ENCODE measurements at places on chromosomes 2 and 18. TPM values are rescaled to one million over a fixed set of nuclear protein-coding genes. Genes with fewer than 3 reads are reported as not detected.

- no peak for DNase-seq
These were observed 196.5 kb downstream of the SATB2 start for GRCh38 chr2:199261239-199261638.

The DYNC1I2 gene
- 75.8 TPM for total RNA-seq

- DNase-seq, result no peak
These were observed 480.8 kb upstream of the KLHL29 start for GRCh38 chr2:22904126-22904684.

DNA sequence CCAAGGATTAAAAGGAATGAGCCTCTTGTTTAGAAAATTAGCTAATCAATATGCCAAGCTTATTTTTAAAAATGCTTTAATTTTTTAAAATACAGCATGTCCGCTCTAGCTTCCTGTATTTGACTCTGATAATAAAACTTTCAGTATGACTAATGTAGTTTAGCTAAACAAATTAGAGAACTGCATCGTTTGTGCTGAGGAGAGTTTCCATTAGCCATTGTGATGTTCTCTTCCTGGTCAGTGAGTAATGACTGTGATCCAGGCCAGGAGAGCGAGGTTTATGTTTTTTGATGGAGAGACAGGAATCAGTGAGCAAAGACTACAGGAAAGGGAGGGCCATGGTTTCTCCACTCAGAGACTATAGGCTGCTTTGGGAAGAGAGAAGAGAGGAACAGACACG lies 237.2 kb upstream of the ETAA1 start:
- DNase-seq, result no peak

The PXDN gene
- 27.5 TPM for total RNA-seq

GRCh38 chr18:37276111-37276890 lies 289.3 kb downstream of the CELF4 start:
- no peak for DNase-seq

The GREB1L gene
- 16.2 TPM for total RNA-seq

The C2orf15 gene
- total RNA-seq, result not detected

The NPC1 gene
- total RNA-seq, result 16.0 TPM

The ST8SIA5 gene
- total RNA-seq, result 23.3 TPM

The C2orf76 gene
- total RNA-seq, result 11.7 TPM

DNA sequence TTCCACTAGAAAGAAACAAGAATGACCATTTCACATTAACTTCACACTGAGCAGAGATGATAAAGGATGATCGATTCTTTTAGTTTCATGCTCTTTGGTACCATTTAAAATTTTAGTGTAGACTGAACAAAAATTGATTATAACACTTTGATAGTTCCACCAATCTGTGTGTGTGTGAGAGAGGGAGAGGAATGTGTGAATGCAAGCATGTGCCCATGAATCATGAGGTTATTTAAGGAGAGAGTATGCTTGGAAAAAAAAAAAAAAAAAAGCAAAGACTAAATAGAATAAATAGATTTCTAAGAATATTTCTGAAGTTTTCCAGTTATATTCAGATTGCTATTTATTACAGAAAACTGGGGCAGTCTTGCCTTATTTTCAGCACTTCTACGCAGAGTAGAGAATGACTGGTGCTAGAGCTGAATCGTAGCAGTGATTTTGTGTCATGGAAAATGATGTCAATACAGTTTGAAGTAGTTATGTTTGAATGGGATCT lies 900.8 kb downstream of the SLC4A3 start:
- DNase-seq, result no peak

The MYO3B gene
- total RNA-seq, result 0.05 TPM

The SCN7A gene
- 13.0 TPM for total RNA-seq

The FAM124B gene
- 1.9 TPM for total RNA-seq

GRCh38 chr2:174632841-174633622 lies 35.4 kb upstream of the WIPF1 start:
- no peak for DNase-seq
